ENCODE measurements at places on chromosomes 7 and 10.

GRCh38 chr10:70596860-70597809 lies 5.4 kb downstream of the PRF1 start:
- no peak for DNase-seq

GRCh38 chr7:140403878-140404564 lies at the start of gene RAB19:
Gene RAB19 (plus strand): TSS chr7:140404058. CDS start chr7:140407647, 3,589 bp downstream.
- no peak for DNase-seq

GRCh38 chr7:50863053-50863452 lies 80.4 kb upstream of the GRB10 start:
- DNase-seq = no peak

DNA sequence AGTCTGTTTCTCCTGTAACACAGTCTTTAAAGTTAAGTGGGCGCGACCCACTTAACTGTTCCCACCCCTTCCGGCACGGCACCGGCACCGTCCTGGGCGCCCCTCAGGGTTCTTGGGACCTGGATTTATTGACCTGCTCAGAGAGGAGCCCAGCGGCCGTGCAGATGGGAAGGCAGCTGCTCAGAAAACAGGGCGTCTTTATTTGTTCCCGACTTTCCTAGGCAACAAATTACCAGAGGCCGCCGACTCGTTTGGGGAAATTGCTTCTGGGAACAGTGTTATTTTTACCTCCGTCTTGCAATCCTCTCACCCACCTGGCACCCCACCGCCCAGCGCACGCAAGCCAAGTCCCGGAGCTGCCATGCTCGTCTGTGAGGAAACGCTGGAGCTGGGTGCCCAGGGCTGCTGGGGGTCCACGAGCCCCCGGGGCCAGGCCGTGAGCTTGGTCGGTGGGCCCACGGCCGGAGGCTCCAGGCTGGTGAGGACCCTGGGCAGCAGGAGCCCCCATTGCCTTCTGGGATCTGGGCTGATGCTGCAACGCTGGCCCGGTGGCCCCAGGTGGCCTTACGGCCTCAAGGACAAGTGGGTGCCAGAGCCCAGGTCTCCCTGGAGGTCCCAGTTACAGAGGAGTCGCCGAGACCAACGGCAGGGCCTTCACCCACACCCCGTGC lies 14.9 kb upstream of the ADGRA1 start:
- no peak for DNase-seq

- no peak for DNase-seq
Observed at GRCh38 chr7:99990460-99990852, 14.6 kb upstream of the AZGP1 start.

DNA sequence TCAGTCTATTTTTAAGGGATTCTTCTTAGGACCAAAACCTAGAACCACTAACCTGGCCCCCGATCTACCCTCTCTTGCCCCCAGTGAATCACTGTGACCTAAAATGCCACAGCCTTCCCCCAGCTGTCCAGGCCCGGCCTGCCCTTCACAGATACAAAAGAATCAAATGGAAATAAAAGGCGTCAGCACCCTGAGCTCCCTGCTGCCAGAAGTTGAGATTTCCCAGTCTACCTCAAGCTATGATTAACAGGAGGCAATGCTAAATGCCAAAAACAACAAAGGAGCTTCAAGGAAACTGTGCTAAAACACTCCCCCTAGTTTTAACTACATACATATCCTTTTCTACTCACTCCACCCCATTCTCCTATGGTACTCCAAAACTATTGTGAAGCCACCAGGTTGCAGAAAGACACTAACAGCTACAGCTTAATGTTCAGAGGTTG lies 67.8 kb downstream of the GSAP start:
- no peak for DNase-seq

DNA sequence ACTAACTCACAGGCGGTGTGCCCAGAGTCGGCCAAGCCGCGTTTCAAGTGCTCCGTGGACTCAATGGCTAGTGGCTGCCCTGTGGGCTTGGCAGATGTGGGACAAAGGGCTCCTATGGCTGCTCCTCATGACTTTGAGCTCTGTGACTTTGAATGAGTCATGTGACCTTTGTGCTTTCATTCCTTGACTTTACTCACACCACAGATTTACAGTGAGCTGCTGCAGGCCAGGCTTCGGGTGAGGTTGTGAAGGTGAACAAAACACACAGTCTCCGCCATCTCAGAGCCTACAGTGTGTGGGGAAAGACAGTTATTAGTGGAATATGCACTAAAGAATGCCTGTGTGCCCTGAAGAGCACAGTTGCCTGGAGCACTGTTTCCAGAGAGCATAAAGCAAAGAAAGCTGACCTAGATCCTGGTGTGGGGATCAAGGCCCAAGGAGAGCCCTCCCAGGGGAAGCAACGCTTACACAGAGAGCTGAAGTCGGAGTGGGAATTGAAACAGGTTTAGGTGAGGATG lies 29.7 kb upstream of the PLEKHA1 start:
- DNase-seq = no peak

GRCh38 chr7:13988065-13988464 lies 1.4 kb downstream of the ETV1 start:
- no peak for DNase-seq

- DNase-seq = no peak
Observed at GRCh38 chr7:157907091-157907490, 570.3 kb downstream of the DNAJB6 start.

GRCh38 chr10:69515699-69516259 lies 57.4 kb downstream of the NEUROG3 start:
- DNase-seq = peak; percentile 30

All from activated gamma-delta T cell (primary cell).